ENCODE measurements at places on chromosomes 6 and 20.

DNA sequence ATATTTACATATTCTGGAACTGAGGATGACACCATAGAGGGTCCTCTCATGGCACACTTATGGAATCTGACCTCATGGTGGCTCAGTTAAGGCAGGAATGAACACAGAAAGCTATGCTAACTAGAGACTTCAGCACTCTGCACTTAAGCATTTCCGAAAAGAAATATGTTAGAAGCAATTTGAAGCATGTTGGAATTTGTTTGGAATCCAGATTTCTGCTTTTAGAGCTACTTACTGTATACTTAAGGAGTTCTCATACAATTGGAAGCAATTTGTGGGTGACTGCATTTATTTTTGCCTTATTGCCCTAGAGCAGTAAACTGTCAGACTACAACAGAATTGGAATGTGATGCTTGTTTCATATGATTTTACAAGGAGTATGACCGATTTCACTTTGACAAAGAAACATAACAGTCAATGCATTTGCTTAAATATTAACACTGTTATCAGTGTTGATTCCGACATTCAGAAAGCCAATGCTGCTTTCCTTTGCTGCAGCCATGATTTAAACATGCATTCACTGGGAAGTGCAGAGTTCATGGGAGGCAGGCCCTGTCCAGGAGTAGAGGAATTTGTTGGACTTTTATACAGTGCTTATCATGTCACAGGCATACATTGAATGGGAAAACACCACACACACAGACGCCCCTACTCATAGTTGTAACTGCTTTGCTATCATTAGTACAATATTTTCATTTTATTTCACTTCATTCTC, 244.4 kb downstream of the SAMD5 start:
- DNase-seq: no peak

DNA sequence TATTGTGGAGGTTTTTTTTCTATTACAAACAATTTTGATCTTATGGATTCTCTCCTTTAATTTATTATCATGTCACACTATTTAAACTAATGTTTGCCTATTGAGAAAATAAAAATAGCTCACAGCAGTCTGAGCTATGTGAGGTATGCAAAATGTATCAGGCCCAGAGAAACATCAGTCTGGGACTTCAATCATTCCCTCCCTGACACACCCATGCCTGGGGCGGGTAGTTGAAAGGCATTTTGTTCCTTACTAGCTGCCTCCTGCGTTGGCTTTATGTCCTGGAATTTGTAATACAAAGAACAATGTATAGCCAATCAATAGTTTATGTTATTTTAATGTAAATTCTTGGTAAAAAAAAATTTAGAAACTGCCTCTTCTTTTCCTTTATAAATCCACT, 403.3 kb downstream of the EPM2A start:
- no peak for DNase-seq

DNA sequence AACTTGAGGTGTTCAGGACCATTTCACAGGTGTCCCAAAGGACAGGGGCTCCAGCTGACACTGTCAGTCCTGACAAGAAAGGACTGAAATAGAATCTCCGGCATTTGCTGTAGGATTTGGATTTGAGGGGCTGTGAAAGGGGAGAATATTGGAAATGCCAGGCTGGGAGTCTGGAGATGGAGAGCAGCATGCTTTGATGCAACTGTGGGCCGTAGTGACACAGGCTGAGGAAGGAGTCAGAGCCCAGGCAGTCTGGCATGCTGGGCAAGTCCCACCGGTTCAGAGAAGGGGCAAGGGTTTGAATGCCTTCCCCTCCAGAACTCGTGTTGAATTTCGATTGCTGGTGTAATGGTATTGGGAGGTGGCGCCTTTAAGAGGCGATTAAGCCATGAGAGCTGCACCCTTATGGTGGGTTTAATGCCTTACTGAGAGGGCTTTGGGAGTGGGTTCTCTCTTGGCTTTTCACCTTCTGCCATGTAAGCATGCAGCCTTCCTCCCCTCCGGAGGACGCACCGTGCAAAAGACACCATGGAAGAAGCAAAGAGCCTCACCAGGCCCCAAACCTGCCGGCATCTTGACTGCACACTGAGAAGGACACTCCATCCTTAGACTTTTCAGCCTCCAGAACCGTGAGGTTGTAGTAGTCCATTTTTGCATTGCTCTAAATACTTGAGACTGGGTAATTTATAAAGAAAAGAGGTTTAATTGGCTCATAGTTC, 9.4 kb upstream of the PYGB start:
- DNase-seq: no peak

DNA sequence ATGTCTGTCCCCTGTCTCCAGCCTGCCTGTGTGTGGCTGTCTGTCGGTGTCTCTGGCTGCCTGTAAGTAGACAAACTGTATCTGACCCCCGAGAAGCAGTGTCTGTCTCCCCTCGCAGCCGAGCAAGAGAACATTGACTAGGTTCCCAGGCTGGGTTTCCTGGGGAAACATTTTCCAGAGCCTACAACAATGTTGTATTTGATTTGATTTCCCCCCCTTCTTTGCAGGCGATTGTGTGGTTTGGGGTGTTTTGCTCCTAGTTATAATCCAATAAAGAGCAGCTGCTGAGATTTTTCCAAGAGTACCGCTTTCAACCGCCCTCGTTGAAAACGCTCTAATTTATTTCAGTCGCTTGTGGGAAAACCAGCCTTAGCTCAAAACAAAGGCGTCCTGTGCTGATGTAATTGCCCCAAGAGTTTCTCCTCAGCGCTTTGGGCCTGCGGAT, 92.6 kb downstream of the CDC5L start:
- DNase-seq: no peak

GRCh38 chr6:169701311-169701953, 397 bp downstream of the WDR27 start:
- DNase-seq: peak; percentile 8

DNA sequence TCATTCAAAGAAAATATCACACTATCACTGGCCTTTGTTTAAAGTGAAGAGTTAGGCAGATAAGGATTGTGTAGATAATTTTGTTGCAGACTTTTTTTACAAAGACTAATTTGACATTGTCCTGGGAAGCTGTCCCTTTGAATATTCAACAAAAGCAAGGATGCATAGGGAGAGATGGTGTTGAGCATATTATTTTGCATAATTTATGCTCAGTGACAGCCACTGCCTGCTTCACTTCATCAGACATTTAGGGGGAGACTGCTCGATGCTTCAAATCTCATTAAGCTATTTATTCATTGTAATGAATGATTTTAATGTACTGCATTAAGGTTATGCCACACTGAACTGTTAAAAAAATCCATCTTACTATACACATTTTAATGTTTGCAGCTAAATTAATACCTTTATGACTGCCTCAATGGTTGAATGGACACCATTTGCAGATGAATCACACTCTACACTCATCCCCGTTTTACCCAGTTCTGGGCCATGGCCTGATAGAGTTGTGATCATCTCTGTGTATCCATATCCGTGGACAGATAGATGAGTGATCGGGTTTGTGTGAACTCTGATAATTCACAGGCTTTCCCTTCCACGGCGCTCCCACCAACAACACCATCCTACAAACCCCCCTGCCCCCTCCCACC, 128.0 kb downstream of the CDH4 start:
- DNase-seq: no peak

- no peak for DNase-seq
Measured at GRCh38 chr20:17295151-17295726, 68.4 kb downstream of the PCSK2 start.

DNA sequence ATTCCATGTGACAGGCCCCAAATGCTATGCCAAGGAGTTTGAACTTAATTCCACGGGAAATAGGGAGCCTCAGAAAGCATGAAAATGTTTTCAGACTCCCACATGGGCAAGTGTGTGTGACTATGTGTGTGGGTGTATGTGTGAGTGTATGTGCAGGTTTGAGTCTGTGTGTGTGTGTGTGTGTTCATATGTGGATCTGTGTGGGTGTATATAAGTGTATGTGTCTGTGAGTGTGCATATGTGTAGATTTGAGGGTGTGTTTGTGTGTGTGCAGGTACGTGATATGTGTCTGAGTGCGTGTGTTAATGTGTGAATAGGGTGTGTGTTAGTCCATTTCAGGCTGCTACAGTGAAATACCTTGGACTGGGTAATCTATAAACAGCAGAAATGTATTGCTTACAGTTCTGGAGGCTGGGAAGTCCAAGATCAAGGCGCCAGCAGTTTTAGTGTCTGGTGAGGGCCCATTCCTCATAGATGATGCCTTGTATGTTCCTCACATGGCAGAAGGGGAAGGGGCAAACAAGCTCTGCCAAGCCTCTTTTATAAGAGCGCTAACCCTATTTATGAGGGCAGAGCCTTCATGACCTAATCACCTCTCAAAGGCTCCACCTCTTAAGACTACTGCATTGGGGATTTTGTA, 181.1 kb upstream of the TAB2 start:
- DNase-seq: no peak

All from renal pelvis (tissue), 12 donors.